ENCODE measurements at places on chromosomes 7 and 10.

DNA sequence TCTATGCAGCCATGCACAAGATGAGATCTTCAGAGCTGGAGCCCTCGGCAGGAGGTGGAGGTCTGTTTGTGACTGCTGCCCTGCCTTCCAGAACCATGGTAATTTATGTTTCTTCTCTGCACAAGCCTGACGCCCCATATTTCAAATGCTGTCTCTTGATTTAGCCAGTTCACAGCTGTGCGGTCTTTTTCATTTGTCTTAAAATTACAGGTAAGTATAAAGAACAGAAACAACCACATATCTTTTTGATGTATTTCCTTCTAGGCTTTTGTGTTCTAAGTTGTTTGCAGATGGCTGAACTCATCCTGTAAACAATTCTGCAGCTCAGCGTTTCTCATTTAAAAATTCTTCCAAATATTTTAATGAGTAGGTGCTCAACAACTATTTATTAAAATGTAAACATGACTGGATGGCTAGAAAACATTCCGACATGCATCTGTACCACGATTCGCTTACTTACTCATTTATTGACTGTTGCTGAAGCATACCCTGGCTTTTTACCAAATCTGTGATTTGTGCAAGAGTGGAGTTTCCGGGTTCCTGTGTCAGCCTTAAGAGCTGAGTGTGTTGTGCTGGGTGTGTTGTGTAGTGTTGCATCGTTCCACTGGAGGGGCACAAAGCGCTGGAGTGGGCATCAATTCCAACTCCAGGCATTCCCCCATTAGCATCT is 58.9 kb downstream of the PIP4K2A start:
- peak overlapping the region; percentile 94 for H3K27ac ChIP-seq
- DNase-seq: no peak
- no peaks in the 10 kb centered on the region for H3K27me3 ChIP-seq
- H3K36me3 ChIP-seq: peaks cover 25% of the 10 kb centered on the region

GRCh38 chr7:80082213-80082612 is 52.4 kb upstream of the GNAI1 start:
- no peak overlapping the region for H3K4me3 ChIP-seq
- no peaks in the 10 kb centered on the region for H3K36me3 ChIP-seq
- no peak overlapping the region for H3K27ac ChIP-seq
- no peaks in the 10 kb centered on the region for H3K27me3 ChIP-seq
- DNase-seq: no peak

DNA sequence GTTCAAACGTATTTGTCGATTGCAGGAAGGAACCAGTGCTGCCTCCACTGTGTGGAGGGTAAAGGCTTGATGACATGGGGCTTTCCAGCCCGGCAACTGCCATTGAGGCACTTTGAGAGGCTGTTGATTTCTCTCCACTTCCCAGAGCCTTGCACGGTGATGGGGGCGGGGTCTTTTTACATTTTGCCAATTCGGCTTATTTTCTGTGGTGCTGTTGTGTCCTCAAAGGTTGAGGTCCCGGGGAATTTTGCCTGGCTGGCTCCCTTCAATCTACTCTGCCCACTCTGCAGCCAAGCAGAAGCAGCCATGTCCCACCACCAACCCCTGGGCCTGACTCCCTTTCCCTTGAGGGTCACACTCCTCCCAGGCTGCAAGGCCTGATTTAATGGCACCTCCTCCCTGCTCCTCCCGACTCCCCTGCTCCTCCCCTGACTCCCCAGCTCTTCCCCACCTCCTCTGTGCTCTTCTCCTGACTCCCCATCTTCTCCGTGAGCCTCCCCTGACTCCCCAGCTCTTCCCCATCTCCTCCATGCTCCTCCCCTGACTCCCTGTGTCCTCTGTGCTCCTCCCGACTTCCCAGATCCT is 39.0 kb downstream of the OAT start:
- H3K27me3 ChIP-seq: peaks cover 27% of the 10 kb centered on the region
- H3K4me1 ChIP-seq: peaks cover 8% of the 10 kb centered on the region
- H3K27ac ChIP-seq: no peak overlapping the region

DNA sequence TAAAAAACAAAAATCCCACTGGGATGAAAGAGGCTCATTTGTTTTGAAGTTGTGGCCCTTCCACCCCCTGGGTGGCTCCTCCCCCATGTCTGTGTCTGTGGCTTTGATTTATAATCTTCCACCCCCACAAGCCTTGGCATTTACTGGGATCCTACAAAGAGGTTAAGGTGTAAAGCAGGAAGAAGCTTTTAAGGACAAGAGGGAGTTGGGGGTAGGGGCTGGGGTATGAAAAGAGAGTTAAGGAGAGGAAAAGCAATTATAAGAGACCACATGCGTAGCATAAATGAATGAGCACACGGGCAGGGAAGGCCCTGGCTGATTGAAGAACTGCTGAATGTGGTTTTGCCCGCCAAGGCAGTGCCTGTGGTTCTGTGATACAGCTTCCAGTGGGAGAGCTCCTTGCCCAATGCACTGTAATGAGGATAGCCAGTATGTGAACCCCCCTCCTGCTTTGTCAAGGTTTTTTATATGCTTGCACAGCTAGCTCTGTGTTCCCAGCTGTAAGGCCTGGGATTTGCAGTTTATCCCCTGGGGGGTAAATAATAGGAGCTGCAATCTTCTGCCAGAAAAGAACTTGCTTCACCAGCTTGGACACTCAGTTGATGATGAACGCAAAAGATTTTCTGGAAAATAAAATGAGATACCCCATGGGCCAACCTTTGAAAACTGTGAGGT is 34.7 kb upstream of the KMT2E start:
- no peaks in the 10 kb centered on the region for H3K27me3 ChIP-seq
- H3K27ac ChIP-seq: peak overlapping the region; percentile 23
- DNase-seq: no peak
- peaks cover 18% of the 10 kb centered on the region for H3K36me3 ChIP-seq
- H3K4me1 ChIP-seq: peaks cover 74% of the 10 kb centered on the region

- DNase-seq: no peak
- no peak overlapping the region for H3K4me3 ChIP-seq
- H3K36me3 ChIP-seq: no peaks in the 10 kb centered on the region
- no peak overlapping the region for H3K27ac ChIP-seq
- peaks cover 11% of the 10 kb centered on the region for H3K27me3 ChIP-seq
Measured at GRCh38 chr7:22377703-22378102, 20.7 kb upstream of the RAPGEF5 start.

DNA sequence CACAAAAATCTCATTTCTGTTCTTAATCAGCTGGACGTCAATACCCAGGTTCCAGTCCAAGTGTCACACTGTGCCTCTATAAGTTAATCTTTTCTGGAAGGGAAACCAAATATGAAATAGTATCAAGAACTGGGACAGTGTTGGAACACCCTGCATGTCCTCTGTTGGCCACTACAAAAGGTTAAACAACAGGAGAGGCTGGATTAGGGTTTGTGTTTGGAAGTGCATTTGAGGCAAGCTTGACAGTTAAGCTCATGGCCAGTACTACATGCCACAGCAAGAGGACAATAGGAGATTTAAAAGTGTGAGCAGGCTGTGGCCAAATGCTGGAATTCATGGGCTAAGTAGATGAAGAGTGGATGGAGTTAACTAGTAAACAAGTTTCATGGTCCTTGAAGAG is 751.5 kb downstream of the AUTS2 start:
- peaks cover 17% of the 10 kb centered on the region for H3K4me1 ChIP-seq
- no peak overlapping the region for H3K4me3 ChIP-seq
- no peaks in the 10 kb centered on the region for H3K27me3 ChIP-seq
- no peak overlapping the region for H3K27ac ChIP-seq

- peaks cover 68% of the 10 kb centered on the region for H3K4me1 ChIP-seq
- no peaks in the 10 kb centered on the region for H3K27me3 ChIP-seq
- H3K4me3 ChIP-seq: no peak overlapping the region
- no peak for DNase-seq
- peaks cover 2% of the 10 kb centered on the region for H3K36me3 ChIP-seq
Measured at GRCh38 chr10:110011681-110012080, 3.9 kb downstream of the ADD3 start.

- H3K27ac ChIP-seq: no peak overlapping the region
- no peaks in the 10 kb centered on the region for H3K36me3 ChIP-seq
- H3K4me3 ChIP-seq: no peak overlapping the region
- H3K27me3 ChIP-seq: peaks cover 4% of the 10 kb centered on the region
Measured at GRCh38 chr7:158576050-158576762, 11.4 kb downstream of the PTPRN2 start.

GRCh38 chr7:93006480-93007095 is 111.2 kb downstream of the SAMD9 start:
- no peaks in the 10 kb centered on the region for H3K4me1 ChIP-seq
- no peak overlapping the region for H3K4me3 ChIP-seq
- H3K36me3 ChIP-seq: peaks cover 4% of the 10 kb centered on the region
- no peak for DNase-seq
- H3K27ac ChIP-seq: no peak overlapping the region
